ENCODE measurements at places on chromosomes 2 and 18. TPM values are rescaled to one million over a fixed set of nuclear protein-coding genes. Genes with fewer than 3 reads are reported as not detected.
A peak's percentile ranks its signal among the peaks of the same experiment; 100 is the strongest.

DNA sequence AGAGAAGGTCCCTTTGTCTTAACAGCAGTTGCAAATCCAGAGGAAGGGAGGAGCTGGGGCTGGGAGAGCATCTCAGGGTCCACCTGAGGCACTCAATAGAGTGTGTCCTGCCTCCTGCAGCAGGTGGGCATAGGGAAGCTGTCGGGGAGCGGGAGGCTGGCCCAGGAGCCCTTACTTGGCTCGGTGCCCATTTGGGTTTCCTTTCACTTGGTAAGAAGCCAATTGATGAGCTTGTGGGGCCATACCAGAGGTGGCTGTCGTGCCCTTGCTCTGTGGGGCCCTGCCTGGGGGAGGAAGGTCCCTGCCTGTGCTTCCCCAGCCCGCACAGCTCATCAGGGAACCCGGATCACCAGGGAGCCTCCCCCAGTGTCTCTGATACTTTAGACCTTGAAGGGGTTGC, 229.7 kb downstream of the DYSF start:
- no peak for ATAC-seq

GRCh38 chr18:51668101-51668500, 470.6 kb upstream of the MEX3C start:
- peak; percentile 78 for ATAC-seq

DNA sequence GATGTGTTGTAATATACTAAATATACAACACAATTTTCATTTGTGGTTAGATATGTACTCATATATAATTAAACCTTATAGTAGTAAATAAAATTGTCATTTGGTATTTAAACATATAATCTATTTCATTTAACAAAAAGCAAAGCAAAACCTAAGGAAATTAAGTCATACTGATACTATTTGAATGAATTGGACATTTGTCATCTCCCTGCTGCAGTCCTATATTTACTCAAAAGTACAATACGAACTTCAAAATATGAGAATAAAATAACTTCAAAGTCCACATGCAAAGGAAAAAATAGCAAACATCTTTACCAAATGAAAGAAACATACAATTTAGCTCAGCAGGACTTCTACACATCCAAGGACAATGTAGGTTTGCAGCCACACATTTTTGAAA, 11.8 kb upstream of the HAT1 start:
- ATAC-seq = no peak

DNA sequence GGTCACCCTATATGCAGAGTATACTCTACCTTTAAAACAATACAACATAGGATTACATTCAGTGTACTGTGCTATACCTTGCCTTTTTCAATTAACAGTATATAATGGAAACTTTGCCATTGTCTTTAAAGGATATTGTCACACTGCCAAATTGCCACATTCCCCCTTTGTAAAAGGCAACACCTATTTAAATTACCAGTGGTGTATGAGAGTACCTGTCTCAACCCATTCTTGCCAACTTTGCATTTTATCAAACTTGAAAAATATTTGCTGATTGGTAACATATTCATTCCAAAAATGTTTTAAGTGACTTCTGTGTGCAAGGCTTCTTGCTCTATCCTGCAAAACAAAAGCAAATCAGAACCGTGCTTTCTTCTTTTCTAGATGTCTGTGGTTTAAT, 92.9 kb downstream of the FMNL2 start:
- no peak for ATAC-seq

GRCh38 chr2:218022131-218022850, 19.5 kb upstream of the TNS1 start:
- peak; percentile 31 for ATAC-seq

GRCh38 chr18:3566851-3567250, 116.9 kb downstream of the TGIF1 start:
- no peak for ATAC-seq

DNA sequence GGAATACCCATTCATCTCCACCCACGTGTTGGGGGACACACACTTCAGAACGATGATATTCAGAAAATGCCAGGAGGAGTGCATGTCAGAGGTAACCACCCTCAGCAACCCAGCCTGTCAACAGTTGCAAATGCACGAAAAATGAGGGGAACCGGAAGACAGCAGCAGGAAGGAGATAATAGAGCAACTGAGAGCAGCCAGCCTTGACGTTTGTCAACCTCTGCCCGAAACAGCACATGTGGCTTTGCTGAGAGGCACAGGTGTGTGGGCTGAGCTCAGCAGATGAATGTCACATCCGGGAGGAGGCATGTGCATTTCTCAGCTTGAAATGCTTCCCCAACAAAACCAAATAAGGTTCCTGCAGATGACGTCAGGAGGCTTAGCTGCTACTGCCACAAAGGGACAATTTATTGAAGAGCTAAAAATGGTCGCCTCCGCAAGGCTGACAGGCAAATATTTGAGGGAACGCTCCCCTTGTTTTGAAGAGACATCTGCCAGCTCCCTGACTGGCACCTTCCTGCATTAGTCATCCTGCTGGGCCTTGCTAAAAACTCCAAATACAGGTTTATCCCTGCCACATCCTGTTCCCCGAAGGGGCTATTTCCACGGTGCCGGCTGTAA, 419.0 kb downstream of the NBAS start:
- ATAC-seq = peak; percentile 61

- no peak for ATAC-seq
These were observed 273.1 kb downstream of the PHLPP1 start for GRCh38 chr18:62988471-62988870.

GRCh38 chr18:31562726-31563125, 29.0 kb upstream of the TTR start:
- ATAC-seq = no peak

MOB4 gene
- 54.6 TPM for total RNA-seq

DNA sequence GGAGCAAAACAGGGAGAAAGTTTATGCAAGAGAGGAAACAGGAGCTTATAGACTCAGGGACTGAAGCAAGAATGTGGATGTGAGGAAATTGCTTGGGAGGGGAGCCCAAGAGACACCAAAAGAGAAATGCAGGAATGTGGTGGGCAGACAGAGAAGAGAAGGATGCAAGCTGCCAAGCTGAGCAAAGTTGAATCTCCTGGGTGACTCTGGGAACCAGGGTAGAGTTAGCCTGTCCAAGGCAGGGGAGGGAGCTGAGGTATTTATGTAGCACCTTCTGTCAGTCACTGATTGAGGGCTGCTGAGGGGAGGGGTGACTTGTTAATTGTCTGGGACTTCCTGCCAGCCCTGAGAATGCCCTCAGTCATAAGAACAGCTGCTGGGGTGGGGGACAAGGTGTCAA, 464.3 kb downstream of the NBAS start:
- peak; percentile 40 for ATAC-seq

PRSS56 gene
- 1.3 TPM for total RNA-seq

DNA sequence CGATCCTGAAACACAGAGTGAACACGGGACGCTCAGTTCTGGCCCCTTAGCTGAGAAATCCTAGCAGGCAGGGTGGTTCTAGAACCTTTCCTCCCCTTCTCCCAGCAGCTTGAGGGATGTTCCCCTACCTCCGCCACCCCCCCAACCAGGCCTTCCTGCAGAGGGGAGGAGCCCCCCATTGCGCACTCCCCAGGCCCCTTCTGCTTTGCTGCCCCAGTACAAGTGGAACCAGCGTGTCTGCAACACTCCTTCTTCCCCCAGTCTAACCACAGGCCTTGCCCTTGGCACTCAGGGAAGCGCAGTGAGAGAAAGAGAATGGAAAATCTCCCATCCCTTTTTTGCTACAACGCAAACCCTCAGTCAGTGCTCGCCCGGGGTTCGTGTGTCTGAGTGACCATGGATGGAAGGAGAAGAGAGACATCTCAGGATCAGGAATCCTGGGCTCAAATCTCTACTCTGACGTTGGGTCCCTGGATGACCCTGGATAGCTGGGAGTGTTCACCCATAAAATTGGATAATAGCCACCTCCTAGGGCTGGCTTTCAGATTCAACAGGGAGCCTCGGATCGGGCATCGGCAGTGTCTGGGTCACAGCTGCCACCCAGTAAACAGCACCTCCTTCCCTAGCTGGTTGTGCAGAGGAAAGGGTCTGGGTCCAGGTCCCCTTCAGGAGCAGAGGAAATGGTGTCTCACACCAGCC, 3.7 kb downstream of the NPPC start:
- ATAC-seq = no peak

DNA sequence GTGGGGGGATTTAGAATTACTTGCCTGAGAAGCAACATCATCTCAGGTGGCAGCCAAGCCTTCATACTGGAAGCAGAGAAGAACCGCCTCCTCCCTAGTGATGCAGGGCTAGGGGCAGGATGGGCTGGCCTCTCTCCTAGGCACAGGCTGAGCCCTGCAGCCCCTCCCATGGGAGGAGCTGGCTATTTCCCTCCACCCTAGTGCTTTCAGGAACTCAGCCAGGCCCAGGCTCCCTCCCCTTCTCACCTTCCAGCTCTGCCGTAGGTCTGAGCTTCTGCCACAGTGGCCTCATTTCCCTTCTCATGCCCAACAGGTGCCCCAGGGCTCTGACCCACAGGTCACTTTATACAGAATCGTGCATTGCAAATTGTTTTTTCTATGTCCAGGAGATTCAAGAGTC, 31.0 kb downstream of the CENPA start:
- ATAC-seq = peak; percentile 99

SMAD2 gene
- 65.4 TPM for total RNA-seq
